Kidney (tissue), 22 donors: ENCODE measurements at places on chromosomes 12 and 14.

DNA sequence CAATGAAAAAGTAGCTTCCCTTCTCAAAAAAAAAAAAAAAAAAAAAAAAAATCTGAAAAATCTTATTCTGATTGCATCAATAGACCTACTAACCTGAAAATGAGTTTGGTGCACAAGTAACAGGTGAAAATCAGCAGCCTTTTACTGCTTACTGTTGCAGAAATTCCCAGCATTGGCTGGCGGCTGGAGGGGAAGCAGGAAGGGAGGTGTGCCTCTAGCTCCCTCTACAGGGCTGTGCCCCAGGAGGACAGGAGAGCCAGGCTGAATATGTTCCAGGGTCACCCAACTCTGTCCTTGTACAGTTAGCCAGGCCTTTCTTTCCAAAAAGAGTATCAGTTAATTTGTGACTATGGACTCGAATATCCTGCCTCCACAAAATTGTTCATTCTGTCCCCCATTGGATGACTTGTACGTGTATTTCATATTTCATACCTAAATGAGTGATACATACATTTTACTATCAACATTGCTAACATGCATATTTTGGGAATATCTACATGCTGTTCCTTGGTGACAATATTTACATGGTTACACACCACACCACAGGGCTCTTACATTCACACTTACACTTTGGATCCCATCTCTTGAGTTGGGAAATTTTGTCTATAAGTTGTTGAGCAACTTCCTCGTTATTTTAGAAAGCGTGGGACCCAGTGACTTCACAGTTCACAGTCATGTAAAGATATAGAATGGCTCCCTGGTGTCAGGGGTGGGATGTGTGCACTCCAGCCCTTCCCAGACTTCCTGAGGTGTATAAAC lies 124.8 kb downstream of the SAMD4A start:
- H3K4me3 ChIP-seq, result no peak overlapping the region
- H3K27ac ChIP-seq, result no peak overlapping the region
- H3K27me3 ChIP-seq, result no peaks in the 10 kb centered on the region
- H3K4me1 ChIP-seq, result peaks cover 6% of the 10 kb centered on the region
- no peaks in the 10 kb centered on the region for H3K36me3 ChIP-seq
- DNase-seq, result peak; percentile 84

DNA sequence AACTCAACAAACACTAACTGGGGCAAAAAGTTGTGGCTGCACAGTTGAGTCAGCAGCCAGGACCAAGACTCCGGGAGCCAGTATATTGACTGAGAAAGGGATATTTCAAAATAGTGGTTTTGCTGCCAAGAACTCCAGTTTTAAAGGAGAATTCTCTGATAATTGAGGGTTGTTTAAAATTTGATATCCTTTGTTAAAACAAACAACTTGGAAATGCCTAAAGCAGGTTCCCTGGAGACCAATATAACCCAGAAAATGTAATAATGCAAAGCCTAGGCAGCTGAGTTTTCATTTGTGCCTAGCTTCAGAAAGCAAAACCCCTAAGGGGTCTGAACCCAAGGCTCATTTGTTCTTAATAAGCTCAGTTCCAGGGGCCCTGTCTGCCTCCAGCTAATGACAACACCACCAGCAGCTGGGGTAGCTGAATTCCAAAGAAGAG lies 311.7 kb upstream of the CCDC196 start:
- no peak overlapping the region for H3K4me3 ChIP-seq
- H3K27me3 ChIP-seq, result no peaks in the 10 kb centered on the region
- no peaks in the 10 kb centered on the region for H3K36me3 ChIP-seq

GRCh38 chr14:51609955-51610283 lies 41.8 kb upstream of the FRMD6 start:
- H3K4me3 ChIP-seq, result no peak overlapping the region
- no peaks in the 10 kb centered on the region for H3K36me3 ChIP-seq
- H3K27me3 ChIP-seq, result no peaks in the 10 kb centered on the region
- no peaks in the 10 kb centered on the region for H3K4me1 ChIP-seq
- H3K27ac ChIP-seq, result no peak overlapping the region

GRCh38 chr14:93171376-93171775 lies 13.3 kb downstream of the MOAP1 start:
- H3K4me3 ChIP-seq, result no peak overlapping the region
- no peak overlapping the region for H3K27ac ChIP-seq
- DNase-seq, result no peak
- no peaks in the 10 kb centered on the region for H3K27me3 ChIP-seq

GRCh38 chr12:96585977-96586376 lies 96.6 kb downstream of the CFAP54 start:
- no peak for DNase-seq
- no peak overlapping the region for H3K4me3 ChIP-seq
- H3K36me3 ChIP-seq, result no peaks in the 10 kb centered on the region
- H3K27me3 ChIP-seq, result no peaks in the 10 kb centered on the region

DNA sequence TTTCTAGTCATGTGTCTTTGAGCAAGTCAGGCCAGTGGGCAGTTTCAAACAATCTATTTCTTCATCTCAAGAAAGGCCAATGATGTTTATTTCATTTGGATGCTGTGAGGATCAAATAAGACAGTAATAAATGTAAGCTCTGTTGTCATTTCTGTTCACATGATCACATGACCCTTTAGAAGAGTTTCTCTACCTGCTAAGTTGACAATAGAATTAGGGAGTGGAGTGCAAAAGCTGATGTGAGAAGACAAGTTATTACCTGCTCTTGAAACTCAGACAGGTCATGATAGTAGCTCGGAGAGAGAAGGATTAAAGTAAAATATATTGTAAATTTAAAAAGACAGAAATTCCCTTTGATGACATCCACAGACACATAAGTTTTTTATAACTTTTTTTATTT lies 37.3 kb upstream of the DCN start:
- no peaks in the 10 kb centered on the region for H3K27me3 ChIP-seq
- no peak for DNase-seq
- no peaks in the 10 kb centered on the region for H3K36me3 ChIP-seq
- no peaks in the 10 kb centered on the region for H3K4me1 ChIP-seq
- no peak overlapping the region for H3K4me3 ChIP-seq
- no peak overlapping the region for H3K27ac ChIP-seq

DNA sequence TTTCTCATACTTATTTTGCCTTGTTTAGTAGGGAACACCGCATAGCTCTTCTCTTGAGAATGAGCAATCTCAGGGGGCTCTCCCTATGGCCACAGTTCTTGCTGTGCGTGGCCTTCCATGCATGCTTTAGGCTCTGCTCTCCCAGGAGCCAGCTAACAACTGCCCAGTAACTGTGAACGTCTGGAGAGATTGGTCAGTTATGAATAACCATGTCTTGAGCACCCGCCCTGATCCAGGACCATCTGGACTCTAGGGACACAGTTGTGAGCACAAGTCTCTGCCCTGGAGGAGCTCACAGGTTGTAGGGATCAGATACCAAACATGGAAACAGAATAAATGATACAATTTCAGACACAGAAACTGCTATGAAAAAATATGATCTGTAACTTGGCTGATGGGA lies 12.1 kb downstream of the PSMC1 start:
- no peaks in the 10 kb centered on the region for H3K27me3 ChIP-seq
- H3K4me3 ChIP-seq, result no peak overlapping the region
- peaks cover 65% of the 10 kb centered on the region for H3K36me3 ChIP-seq
- no peaks in the 10 kb centered on the region for H3K4me1 ChIP-seq
- H3K27ac ChIP-seq, result no peak overlapping the region
- DNase-seq, result no peak
